ENCODE measurements at places on chromosomes 2 and 18.

DNA sequence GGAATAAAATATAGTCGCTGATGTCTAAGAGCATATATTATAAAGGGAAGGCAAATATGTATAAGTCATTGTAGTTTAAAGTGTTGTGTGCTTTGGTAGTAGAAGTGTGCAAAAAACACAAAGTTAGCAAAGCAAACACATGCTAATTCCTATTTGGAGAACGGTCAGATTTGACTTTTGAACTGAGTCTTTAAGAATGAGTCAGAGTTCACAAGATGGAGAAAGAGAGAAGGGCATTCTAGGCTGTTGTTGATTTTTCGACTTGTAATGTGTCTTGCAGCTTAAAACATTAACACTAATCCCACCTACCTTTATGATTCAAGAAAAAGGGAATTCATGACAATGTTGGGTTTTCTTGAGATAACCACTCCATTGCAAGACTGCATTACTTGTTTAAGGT, 98.1 kb downstream of the CRIM1 start:
- DNase-seq: no peak

GRCh38 chr2:201208563-201209252, 25.8 kb downstream of the CASP10 start:
- no peak for DNase-seq

DNA sequence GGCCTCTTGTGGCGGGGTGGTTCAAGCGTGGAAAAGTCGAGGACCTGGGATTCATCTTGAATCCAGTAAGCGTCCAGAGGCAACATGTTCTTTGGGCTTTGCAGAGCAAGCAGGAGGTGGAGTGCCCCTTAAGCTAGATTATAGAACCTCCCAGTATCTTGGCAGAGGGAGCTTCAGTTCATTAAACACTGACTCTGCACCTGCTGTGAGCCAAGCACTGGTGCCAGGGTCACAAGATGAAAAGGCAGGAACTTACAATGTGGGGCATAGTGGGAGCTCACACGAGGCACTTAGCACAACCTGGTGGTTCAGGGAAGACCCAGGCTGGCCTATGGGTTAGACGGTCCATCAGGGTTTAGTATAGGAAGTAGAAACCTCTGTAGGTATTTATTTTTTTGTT, 7.4 kb upstream of the FZD5 start:
- DNase-seq: no peak

DNA sequence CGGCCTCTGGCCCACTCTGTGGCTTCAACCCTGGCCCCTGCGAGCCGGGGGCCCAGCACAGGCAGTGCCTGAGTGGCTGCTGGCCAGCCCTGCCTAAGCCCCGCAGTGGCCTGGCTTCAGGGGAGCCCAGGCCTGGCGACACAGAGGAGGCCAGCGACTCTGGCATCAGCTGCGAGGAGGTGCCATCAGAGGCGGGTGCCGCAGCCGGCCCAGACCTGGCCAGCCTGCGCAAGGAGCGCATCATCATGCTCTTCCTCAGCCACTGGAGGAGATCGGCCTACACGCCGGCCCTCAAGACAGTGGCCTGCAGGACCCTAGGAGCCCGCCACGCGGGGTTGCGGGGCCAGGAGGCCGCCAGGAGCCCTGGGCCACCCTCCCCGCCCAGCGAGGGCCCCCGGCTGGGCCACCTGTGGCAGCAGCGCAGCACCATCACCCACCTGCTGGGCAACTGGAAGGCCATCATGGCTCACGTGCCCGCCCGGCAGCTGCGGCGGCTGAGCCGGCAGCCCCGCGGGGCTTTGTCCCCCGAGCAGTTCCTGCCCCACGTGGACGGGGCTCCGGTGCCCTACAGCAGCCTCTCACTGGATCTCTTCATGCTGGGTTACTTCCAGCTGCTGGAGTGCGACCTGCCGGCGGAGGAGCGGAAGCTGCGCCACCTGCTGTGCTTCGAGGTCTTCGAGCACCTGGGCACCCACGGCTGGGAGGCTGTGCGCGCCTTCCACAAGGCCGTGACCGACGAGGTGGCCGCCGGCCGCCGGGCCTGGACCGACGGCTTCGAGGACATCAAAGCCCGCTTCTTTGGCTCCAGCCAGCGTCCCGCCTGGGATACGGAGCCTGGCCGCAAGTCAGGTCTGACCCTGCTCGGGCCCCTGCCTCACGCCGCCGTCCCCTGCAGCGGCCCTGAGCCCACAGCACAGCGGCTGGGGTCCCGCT, 7.5 kb upstream of the KLHL30 start:
- no peak for DNase-seq

GRCh38 chr18:8224576-8224975, 384.7 kb upstream of the RAB12 start:
- DNase-seq: no peak

- no peak for DNase-seq
These were observed 210.9 kb downstream of the DYM start for GRCh38 chr18:49249521-49249920.
